ENCODE measurements at places on chromosomes 7 and 10.

DNA sequence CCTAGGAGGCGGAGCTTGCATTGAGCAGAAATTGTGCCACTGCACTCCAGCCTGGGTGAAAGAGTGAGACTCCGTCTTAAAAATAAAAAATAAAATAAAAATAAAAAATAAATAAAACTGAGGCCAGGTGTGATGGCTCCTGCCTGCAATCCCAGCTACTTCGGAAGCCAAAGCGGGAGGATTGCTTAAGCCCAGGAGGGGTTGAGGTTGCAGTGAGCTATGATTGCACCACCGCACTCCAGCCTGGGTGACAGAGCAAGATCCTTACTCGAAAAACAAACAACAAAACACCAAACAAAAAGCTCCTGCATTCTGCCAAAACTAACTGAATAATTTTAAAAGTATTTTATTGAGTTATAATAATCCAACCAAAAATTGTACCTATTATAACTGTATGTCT, 36.2 kb downstream of the AGAP4 start:
- DNase-seq: no peak

DNA sequence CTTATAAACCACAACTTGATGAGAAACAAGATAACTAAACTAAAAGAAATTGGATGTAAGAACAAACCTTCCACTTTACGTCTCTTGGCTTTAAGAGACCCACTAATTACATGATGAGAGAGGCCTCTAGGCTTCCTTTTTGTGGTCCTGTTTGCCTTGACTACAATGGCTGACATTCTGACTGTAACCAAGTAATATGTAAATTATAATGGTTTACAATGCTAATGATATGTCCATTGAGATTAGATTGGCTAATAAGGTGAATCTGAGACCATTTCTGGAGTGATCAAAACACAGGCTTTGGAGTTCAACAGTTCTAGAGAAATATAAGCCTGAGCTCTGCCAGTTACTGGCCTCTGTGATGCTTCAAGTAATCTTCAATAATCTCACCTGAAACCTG, 39.4 kb upstream of the AGMO start:
- DNase-seq: no peak

DNA sequence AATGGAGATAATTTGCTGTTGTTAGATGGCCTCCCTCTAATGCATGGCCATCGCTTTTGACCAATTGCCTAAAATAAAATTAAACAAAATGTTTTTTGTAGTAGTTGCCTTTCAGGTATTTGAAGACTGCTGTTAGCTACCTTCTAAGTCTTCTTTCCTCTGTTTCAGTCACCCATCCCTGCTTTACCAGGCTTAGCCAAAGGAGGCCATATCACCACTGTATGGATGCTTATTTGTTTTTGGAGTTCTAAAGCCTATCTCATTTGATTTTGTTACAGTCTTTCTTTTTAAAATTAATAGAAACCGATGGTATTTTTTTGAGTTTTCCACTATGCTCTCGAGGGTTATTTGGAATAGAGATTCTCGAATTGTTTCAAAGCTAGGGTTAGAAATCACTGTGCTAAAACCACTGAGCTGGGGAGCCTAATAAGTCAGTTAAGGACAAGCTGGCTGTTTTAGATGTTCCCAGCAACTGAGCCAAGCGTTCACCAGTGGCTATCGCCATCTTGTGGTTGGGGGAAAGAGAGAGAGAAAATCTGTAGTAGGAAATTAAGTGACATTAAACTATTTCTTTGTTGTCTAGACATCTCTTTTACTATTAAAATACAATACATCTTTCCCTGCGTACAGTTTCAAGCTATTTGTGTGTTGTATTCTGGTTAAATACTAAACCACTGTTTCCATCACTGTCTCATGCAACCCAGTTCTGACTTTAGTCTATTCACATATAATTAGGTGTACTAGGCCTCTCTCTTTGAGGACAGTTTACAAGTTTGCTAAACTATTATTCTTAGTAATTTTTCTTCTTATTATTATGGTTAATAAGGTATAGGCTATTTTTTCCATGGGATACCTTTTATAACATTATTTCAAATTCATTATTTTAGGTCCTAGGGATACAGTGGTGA, 52.2 kb downstream of the GPR158 start:
- DNase-seq: no peak

- no peak for DNase-seq
These were observed 71.2 kb downstream of the WNT2 start for GRCh38 chr7:117251687-117252086.

DNA sequence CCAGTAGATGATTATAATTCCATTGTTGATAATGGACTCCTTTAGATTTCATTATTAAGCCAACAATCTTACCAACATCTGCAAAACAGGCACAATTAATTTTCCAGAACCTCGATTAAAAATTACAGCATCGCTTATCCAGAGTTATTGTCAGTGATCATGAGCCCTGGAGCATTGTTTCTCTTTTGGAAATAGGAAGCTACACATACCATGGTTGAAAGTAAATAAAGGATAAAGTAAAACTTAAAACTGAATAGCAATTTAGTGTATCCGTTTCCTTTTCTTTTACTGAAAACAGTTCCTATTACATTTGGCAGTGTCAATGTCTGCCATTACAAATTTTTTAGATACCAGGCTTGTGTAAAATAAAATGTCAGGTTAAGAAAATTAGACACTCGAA, 9.9 kb upstream of the HOXA2 start:
- DNase-seq: no peak

GRCh38 chr7:43764039-43764761, 5.7 kb downstream of the BLVRA start:
- DNase-seq: no peak

DNA sequence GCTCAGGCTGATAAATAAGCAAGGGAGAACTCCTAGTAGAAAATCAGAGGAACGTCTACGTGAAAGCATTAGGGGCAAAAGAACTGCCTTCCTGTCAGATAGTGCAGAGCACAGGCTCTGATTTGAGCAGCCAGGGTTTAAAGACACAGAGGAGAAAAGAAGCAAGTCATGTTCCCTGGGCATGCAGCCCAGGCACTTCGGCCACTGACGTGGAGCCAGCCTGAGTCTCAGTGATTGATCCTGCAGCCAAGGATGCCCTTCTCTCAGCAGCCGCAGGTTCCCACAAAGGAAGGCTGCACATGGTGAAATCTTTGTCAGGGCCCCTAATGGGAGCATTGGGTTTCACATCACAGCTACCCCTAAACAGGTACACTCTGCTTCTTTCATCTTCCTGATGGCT, 161.7 kb upstream of the HPS1 start:
- DNase-seq: no peak

DNA sequence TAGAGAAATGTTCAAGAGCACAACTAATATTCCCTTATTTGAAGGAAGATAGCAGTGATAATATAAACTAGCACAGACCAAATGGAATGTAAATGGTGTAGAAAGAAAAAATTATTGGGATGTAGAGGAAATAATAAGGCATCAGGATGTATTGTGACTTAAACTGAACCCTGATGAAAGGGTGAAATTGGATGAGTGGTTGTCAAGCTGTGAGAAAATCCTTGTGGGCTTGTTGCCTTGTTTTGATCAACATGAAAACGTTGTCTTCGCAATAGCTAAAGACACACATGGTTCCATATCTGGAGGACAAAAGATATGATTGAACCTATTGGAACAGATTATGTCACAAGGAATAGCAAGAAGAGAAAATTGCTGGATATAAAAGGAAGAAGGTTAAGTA, 40.3 kb upstream of the CNTNAP2 start:
- DNase-seq: no peak

DNA sequence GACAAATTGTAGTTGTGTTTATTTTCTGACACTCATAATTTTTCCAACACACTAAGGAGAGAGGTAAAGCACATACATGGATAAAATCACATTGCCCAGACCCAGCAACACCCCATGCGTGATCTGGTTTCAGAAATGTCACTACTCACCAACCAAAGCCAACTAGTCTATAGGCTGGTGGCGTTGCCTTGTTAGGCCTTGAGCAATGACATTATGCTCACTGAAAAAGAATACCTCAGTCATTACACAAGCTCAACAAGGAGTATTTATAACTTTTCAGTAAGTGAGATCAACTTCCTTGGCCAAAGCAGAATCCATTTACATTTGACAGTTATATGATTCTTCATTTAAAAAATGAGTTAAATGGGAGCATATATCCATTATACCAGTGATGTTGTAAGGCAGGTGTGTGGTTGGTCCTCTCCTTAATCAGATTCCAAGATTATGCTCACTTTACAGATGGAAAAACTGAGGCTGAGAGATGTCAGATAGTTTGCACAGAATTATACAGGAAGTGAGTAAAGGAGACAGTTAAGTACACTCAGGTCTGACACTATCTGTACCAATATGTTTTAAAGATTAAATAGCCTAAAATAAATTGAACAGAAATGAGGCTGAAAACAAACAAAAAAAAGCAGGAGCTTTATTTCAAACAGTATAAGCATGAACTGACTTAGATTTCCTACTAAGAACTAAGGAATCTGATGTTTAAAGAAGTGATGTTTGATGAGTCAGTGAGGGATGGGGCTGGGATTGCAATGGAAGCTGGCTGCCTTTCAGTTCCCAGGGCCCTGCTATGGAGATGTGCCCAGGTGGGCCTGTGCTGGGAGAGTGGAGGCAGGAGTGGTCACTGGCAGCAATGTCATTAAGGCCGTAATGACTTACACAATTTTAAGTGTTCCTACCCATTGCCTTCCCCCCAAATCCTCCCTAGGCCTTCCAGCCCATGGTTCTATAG, 118.3 kb downstream of the RAPGEF5 start:
- no peak for DNase-seq

DNA sequence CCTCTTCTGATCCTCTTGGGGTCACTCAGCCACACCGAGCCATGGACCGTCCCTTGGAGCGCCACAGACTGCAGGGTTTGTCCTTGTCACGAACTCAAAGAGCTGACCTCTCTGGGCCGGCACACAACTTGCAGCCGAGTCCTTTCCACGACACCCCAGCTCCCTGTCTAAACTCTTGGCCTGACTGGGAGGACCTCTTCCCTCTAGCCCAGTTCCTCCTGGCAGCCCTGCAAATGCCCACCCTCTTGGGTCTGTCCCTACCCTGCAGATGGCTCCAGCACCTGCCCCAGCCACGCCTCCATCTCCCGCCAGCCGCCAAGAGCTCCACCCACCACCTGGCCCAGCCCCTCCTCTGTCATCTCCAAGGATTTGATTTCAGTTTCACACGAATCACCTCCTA, 339.2 kb downstream of the DNAJB6 start:
- DNase-seq: peak; percentile 37

- DNase-seq: no peak
These were observed 134.1 kb upstream of the KLF14 start for GRCh38 chr7:130868139-130868538.

DNA sequence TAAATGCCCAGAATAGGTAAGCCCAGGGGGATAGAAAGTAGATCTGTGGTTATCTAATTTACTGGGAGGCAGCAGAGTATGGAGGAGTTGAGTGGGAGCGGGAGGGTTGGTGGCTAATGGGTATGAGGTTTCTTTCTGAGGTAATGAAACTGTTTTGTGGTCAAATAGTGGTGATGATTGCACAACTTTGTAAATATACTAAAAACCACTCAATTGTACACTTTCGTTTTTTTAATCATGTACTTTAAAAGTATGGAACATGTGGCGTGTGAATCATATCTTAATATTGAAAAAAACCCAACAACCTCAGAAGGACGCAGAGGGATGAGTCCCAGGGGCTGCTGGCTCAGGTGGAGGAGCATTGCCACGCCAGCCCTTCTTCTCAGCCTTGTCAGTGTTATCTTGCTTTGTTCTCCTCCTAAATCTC, 118.1 kb downstream of the WDR11 start:
- no peak for DNase-seq

DNA sequence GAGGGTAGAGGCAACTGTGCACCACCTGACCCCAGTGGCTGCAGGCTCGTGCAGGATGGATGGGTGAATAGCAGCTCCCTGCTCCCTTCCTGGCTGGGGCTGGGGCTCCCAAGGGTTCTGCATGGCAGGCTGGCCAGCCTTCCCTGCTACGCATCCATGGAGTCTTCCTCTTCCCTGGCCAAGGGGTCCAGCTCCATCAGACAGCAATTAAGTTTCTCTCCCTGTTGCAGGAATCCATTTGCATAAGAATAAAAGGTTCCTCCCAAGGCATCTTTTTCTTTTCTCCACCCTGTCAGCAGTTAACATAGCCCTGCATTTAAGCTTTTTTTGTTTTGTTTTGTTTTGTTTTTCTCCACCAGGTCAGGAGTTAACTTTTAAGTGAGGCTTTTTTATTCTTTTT, 10.0 kb upstream of the CPA2 start:
- DNase-seq: no peak

GRCh38 chr7:96970739-96971138, 34.6 kb upstream of the DLX6 start:
- DNase-seq: no peak

DNA sequence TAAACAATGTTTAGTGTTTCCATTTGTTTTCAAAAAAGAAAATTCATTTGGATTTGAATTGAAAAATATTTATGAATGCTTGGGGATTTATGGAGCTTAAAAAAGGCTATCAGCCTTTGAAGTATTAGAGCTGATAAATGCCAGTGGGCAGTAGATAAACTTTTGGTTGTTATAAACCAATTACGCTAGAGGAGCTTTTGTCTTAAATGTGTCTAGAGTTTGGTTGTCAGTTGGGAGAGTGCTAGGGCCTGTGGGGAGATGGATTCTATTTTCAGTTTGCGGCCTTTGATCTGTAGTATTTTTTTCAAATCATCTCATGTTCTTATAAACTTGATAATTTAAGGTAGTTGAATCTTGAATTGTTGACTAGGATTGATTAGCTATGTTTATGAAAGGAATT, 104.0 kb downstream of the SND1 start:
- no peak for DNase-seq

GRCh38 chr7:113373863-113374262, 255.5 kb upstream of the SMIM30 start:
- no peak for DNase-seq

- no peak for DNase-seq
These were observed 78.4 kb upstream of the CACNA2D1 start for GRCh38 chr7:82521906-82522445.

GRCh38 chr7:126574276-126575250, 678.2 kb downstream of the GRM8 start:
- no peak for DNase-seq

GRCh38 chr7:18290223-18290622, 205.3 kb upstream of the HDAC9 start:
- no peak for DNase-seq

- no peak for DNase-seq
These were observed 50.0 kb downstream of the AOC1 start for GRCh38 chr7:150902078-150903033.

GRCh38 chr10:58473976-58474375, 38.7 kb upstream of the BICC1 start:
- no peak for DNase-seq

DNA sequence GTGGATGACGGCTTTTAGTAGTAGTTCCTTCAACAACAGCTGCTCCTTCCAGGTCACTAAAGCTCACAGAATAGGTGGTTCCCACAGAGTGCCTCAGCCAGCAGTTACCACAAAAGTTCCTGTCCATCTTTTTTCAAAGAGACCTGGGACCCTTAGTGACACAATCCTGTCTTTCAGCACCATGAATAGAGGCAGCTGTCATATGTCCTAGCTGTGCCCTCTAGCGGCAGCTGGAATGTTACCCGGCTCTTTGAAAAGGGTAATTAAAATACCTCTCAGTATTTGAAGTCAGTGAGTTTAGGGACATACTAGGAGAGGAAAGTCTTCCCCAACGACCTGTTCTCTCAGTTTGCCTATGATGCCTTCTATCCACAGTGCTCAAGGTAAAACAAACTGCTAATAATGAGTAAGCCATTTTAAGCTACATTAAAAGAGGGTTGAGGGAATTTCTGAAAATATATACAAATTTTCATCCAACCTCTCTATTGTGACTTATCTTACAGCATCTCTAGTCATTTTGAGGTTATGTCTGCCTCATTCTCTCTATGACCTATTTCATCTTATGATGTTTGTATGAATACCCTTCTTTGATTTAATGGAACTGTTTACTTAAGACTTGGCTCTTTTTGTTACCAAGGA, 290.8 kb downstream of the NXPH1 start:
- no peak for DNase-seq

Data from right forelimb (tissue), 1 donor.